ENCODE measurements at places on chromosomes 3 and 15. TPM values are rescaled to one million over a fixed set of nuclear protein-coding genes. Genes with fewer than 3 reads are reported as not detected.

The CHRNA5 gene
- 0.29 TPM for polyA plus RNA-seq

The SLC9C1 gene
- polyA plus RNA-seq, result not detected

The KCNMB3 gene
- polyA plus RNA-seq, result 1.0 TPM

The IGDCC3 gene
- polyA plus RNA-seq, result not detected

The GOLGA6D gene
- not detected for polyA plus RNA-seq

The KLHL24 gene
- polyA plus RNA-seq, result 37.0 TPM

The MYZAP gene
- 1.6 TPM for polyA plus RNA-seq

The POLR2H gene
- 59.3 TPM for polyA plus RNA-seq

The PLIN1 gene
- polyA plus RNA-seq, result not detected

The OSTN gene
- polyA plus RNA-seq, result not detected

The AMIGO3 gene
- 1.5 TPM for polyA plus RNA-seq

The CCR9 gene
- 5.6 TPM for polyA plus RNA-seq

The ALS2CL gene
- 1.7 TPM for polyA plus RNA-seq

The PATL2 gene
- 7.8 TPM for polyA plus RNA-seq

The CCDC13 gene
- polyA plus RNA-seq, result 0.26 TPM

The GOLGA8T gene
- polyA plus RNA-seq, result not detected

The HHLA2 gene
- not detected for polyA plus RNA-seq

The GATA2 gene
- not detected for polyA plus RNA-seq

The SH3GL3 gene
- not detected for polyA plus RNA-seq

The PLSCR2 gene
- polyA plus RNA-seq, result not detected

The WDR6 gene
- 117 TPM for polyA plus RNA-seq

The TRH gene
- polyA plus RNA-seq, result not detected

The IGSF11 gene
- polyA plus RNA-seq, result not detected

The TMOD3 gene
- 41.2 TPM for polyA plus RNA-seq

The GOLGA8S gene
- polyA plus RNA-seq, result not detected

The TPRG1 gene
- polyA plus RNA-seq, result 3.8 TPM

The RGMA gene
- not detected for polyA plus RNA-seq

The HIGD2B gene
- polyA plus RNA-seq, result 0.16 TPM

The CPNE9 gene
- not detected for polyA plus RNA-seq

The PRSS50 gene
- polyA plus RNA-seq, result not detected

The CD86 gene
- polyA plus RNA-seq, result 0.11 TPM

The COL6A5 gene
- not detected for polyA plus RNA-seq

The ATG7 gene
- 15.3 TPM for polyA plus RNA-seq

The PLSCR5 gene
- not detected for polyA plus RNA-seq

The KBTBD12 gene
- polyA plus RNA-seq, result not detected

The BSN gene
- polyA plus RNA-seq, result not detected

The ST3GAL6 gene
- polyA plus RNA-seq, result not detected

The SPG21 gene
- 146 TPM for polyA plus RNA-seq

The GXYLT2 gene
- 0.06 TPM for polyA plus RNA-seq

The PLAAT1 gene
- not detected for polyA plus RNA-seq

The FBN1 gene
- not detected for polyA plus RNA-seq

The SLC22A14 gene
- polyA plus RNA-seq, result not detected

The SLC6A20 gene
- not detected for polyA plus RNA-seq

The PDZRN3 gene
- polyA plus RNA-seq, result not detected

The SLC25A20 gene
- polyA plus RNA-seq, result 21.5 TPM

The GRAMD2A gene
- not detected for polyA plus RNA-seq

The ANKUB1 gene
- polyA plus RNA-seq, result not detected

The MINAR1 gene
- 0.02 TPM for polyA plus RNA-seq

The SCG5 gene
- polyA plus RNA-seq, result 0.86 TPM

The P2RY13 gene
- 0.13 TPM for polyA plus RNA-seq

The EPHB1 gene
- polyA plus RNA-seq, result 0.83 TPM

The P2RY1 gene
- 0.13 TPM for polyA plus RNA-seq

The IQCF5 gene
- polyA plus RNA-seq, result not detected

The TIMP4 gene
- not detected for polyA plus RNA-seq
